ENCODE measurements at places on chromosomes 2 and 18.
A peak's percentile ranks its signal among the peaks of the same experiment; 100 is the strongest.

GRCh38 chr18:61201511-61201910, 131.7 kb upstream of the CDH20 start:
- DNase-seq = no peak

DNA sequence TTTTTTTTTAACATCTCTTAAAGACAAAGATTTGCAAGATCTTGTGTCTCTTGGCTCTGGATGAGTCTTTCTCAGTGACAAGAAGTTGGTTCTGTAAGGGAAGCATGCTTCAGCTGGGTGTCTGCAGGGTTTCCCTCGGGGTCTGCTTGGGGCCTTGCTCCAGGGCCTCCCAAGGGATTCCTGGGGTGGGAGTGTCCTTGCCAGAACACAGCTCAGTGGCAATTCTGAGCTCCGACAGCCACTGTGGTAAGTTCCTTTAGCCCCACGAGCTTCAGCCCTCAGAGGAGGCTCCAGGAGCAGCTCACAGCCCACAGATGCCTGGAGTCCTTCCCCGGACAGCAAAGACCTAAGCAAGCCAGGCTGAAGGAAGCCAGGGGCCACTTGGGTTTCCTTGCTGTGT, 52.4 kb downstream of the EMX1 start:
- DNase-seq = no peak

- no peak for DNase-seq
Measured at GRCh38 chr2:169272010-169272409, 90.3 kb downstream of the LRP2 start.

- DNase-seq = no peak
Measured at GRCh38 chr2:96305979-96306308, 598 bp upstream of the SNRNP200 start.

GRCh38 chr2:151727593-151728552, 6.4 kb downstream of the NEB start:
- no peak for DNase-seq

DNA sequence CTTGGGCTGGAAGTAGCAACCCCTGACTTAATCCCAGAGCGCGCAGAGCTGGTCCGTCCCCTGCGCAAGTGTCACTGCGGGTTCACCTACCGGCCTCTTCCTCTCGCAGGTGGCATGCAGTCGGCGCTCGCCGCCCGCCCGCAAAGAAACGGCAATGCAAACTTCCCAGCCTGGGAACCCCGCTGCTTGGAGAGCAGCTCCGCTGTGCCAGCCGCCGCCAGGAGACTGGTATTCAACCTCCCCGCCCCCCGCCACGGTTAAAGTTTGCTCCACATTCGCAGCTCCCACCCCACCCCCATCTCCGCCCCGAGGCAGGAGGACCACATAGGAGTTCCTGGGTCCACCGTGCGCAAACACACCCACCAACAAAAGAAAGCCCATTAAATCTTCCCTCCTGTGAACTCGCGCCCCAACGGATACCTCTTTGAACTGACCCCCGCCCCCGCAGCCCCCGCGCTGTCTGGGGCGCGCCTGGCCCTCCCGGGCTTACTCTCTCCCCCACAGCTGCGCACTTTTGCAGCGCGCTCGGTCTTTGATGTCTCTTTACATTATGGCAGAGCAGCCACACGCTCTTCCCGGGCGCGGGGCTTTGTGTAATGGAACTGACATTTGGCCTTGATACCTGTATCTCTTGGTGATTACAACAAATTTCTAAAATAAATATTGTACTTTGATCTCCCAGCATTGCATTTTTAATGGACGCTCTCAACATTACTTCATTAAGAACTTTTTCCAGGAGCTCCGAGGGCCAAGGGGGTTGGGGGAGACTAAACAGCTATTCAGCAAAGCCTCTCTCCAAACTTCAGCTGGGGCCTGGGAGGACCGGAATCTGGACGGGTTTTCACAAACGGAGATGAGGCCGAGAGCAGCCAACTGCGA, 3.1 kb upstream of the SP5 start:
- no peak for DNase-seq

GRCh38 chr2:73070643-73071359, 711 bp downstream of the SFXN5 start:
- peak; percentile 31 for DNase-seq

GRCh38 chr2:200655918-200656580, 70.2 kb downstream of the AOX1 start:
- DNase-seq = no peak

GRCh38 chr2:175449616-175450015, 268.1 kb upstream of the ATP5MC3 start:
- DNase-seq = no peak
